T-helper 1 cell (primary cell): ENCODE measurements at places on chromosomes 4 and X.

- no peak for DNase-seq
These were observed 52.7 kb upstream of the BCOR start for GRCh38 chrX:40150503-40150902.

- no peak for DNase-seq
These were observed 417.1 kb upstream of the MAGEB16 start for GRCh38 chrX:35380808-35381700.

DNA sequence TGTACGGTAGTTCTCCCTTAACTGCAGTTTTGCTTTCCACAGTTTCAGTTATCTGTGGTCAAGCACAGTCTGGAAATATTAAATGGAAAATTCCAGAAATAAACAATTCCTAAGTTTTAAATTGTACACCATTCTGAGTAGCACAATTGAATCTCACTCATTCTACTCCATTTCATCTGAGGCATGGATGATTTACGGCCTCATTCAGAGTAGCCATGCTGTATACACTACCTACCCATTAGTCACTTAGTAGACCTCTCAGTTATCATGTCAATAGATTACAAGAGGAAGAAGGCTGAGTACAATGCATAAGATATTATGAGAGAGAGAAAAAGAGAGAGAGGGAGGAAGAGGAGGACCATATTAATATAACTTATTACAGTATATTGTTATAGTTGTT, 77.5 kb downstream of the ENOX2 start:
- no peak for DNase-seq

DNA sequence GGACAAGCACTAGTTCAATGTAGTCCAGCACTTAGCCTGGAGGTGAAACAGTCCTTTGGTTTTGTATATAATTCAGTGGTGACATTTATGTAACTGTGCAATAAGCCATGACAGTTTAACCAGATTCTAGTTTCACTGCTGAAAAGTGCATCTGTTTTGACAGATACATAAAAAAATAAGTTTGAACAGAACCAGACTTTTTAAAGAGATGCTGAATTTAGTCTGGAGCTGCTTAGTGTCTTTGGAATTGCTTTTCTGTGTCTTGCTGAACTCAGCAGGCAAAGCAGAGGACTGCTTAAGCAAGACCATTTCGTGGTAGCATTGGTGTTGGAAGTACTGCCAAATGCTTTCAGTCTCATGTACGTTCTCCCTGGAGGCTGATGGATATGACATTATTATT, 393.5 kb downstream of the MAPK10 start:
- no peak for DNase-seq

DNA sequence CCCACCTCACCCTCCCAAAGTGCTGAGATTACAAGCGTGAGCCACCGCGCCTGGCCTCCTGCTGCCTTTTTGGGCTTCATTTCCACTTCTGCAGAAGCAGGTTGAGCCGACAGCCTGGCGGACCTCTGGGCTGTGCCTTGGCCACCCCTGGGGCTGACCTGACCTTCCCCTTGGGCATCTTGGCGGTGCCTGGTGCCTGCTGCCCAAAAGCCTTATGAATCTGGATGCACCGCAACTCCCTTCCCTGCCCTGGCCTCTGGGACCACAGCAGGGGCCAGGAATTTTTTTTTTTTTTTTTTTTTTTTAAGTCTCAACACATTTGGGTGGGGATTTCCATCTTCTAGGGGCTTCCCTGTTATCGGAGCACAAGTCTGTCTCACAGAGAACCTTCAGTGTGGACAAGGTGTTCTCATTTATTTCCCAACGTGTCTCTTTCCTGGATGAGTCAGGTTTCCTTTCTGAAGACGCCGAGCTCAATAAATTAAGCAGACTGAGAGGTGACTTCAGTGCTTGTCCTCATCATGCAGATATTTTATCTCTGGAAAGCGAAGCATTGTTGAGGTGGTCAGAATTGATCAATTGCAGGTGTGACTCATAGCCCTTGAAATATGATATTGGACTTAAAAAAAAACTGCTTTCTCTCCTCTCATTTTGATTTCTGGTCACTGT, 79.7 kb downstream of the SHROOM2 start:
- no peak for DNase-seq

DNA sequence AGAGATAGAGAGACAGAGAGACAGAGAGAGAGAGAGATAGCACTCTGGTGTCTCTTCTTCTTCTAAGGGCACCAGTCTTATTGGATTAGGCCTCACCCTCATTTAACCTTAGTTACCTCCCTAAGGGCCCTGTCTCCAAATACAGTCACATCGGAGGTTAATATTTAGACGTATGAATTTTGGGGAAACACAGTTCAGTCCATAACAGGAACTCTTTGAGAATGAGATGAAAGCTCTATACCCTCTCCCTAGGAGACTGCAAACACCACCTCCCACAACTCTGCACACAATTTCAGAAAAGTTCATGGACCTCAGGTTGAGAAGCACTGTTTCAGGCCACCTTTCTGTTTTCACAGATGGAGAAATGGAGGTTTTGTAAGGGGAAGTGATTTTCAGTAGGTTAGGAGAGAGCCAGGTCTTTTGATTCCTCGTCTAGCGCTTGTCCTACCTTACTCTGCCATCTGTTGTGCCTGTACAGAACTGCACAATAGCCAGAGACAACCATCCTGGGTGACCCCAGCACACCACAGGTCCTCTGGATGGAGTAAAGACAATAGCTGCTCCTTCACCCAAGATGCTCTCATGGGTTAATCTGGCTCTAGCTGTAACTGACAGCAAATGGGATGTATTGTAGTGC, 16.9 kb upstream of the LOC101059915 start:
- peak; percentile 21 for DNase-seq

DNA sequence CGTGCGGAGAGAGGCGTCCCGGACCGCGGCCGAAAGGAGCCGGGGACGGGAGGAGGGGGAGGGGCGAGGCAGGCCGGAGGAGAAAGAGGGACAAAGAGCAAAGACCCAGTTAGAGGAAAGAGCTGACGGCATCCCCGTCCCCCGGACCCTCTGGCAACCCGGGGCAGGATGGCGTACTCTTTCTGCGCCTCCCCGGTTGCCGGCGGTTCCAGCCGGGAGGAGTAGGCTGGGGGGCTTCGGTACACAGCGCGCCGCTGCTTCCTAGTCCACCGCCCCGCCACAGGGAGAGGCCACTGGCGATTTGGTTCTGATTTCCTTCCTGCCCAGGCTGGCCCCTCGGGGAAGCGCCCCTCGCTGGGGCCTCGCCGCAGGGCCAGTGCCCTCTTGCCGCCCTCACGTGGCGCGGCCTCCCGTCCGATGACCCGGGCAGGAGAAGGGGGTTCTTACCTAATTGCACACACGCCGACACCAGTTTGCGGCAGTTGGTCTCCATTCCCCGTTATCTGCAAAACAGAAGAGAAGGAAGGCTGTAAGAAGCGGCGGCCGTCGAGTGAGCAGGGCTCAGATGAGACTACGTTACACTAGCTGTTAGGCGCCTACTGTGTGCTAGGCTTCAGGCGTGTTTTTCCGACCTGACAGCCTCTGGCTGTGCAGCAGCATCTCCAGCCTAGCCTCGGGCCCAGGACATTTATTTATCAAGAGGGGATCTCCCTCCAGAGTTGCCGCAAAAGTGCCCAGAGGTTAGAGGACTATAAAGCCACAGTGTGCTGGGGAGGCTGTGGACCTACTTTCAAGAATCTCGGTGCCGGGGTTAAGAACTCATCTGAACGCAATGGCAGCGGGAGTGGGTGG, 9.9 kb upstream of the PITX2 start:
- DNase-seq, result no peak

GRCh38 chrX:119398974-119399771, at the start of gene SLC25A43:
SLC25A43 (plus strand) TSS chrX:119399336; CDS start chrX:119399404, 68 bp downstream.
- peak; percentile 18 for DNase-seq

DNA sequence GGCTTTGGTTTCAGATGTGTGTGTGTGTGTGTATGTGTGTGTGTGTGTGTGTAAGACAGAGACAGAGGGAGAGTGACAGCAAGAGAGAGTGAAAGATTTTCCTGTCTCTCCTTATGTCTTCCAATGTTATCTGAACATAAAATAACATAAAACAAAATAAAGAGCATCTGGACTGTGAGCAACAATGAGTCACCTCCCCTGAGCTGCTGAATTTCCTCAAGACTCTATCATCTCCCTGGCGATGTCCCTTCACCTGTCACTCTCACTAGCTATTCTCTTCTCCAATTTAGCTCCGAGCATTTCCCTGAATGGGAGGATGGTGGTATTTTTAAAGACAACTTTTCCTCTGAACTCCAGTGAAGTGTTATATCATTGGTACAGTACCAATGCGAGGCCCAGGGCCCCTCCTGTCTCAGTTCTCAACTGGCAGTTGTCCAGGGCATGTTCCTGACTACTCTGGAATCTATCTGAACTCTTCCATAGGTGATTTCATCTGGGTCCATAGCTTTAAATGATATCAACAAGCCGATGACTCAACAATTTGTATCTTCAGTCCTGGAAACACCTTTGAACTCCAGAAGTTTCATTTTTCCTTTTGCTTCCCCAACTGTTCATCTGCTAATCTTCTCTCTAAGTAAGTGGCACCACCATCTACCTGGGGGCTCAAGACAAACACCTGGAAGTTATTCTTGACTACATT, 195.0 kb upstream of the CLNK start:
- DNase-seq, result no peak

- DNase-seq, result no peak
These were observed 38.2 kb downstream of the STARD8 start for GRCh38 chrX:68685685-68686084.

- DNase-seq, result no peak
These were observed 215.0 kb downstream of the IL15 start for GRCh38 chr4:141851246-141851891.

DNA sequence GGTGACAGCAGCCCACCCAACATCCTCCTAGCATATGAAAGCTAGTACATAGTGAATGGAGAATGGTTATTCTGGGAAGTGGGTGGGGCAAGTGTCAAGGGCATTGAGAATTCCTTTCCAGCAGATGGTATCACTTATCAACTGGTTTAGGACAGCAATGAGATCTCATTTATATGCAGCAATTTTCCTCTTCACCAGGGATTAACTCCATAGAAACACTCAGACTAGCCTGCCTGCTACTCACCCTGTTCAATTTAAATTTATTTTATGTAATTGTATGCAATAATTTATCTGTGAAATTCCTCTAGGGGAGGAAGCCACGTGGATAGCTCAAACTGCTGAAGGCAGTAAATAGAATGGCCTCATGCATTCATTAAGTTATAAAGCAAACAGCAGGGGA, 101.6 kb upstream of the MID1IP1 start:
- DNase-seq, result no peak

- DNase-seq, result no peak
These were observed 1.7 kb downstream of the CD38 start for GRCh38 chr4:15779809-15780208.

- no peak for DNase-seq
These were observed 3.1 kb downstream of the NAA10 start for GRCh38 chrX:153931748-153932147.

DNA sequence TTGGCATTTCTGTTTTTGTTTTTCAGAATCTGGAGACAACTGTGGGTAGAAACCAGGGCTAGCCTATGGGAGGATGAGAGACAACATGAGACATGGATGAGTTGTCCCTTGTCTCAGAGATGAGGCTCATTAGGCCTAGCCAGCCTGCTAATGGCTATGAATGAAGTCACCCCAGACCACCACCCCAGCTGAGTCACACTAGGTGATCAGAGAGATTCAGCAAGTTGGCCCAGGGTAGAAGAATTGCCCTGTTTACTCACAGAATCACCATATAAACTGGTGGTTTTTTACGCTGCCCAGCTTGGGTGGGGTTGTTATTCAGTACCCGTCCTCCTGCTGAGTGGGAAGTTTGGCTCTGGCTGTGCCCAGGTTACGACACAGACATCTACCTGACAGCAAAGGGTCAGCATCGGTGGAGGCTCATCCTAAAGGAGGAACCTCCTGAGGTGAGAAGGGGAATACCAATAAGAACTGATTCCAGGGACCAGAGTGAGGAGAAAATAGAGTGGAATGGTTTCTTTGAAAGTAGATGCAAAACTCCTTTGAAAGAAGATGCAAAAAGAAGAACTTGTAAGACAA, 17.2 kb upstream of the ARSJ start:
- DNase-seq, result no peak

GRCh38 chrX:49844611-49845010, 15.5 kb downstream of the PAGE4 start:
- no peak for DNase-seq

- no peak for DNase-seq
These were observed 55.5 kb upstream of the NYX start for GRCh38 chrX:41391606-41392005.

DNA sequence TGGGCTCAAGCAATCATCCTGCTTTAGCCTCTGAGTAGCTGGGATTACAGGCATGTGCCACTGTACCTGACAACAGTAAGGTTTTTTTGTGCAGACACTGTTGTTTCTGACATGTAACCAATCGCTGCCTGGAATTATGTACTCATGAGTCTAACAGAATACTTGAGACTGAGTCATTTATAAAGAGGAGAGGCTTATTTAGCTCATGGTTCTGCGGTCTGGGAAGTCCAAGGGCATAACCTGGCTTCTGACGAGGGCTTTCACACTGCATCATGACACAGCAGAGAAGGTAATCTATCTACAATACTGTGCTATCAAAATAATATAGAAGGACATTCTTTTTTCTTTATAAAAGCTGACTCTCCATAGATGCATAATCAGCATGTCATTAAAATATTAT, 115.5 kb upstream of the STOX2 start:
- DNase-seq, result no peak

GRCh38 chr4:90442619-90443018, 315.4 kb downstream of the CCSER1 start:
- no peak for DNase-seq

DNA sequence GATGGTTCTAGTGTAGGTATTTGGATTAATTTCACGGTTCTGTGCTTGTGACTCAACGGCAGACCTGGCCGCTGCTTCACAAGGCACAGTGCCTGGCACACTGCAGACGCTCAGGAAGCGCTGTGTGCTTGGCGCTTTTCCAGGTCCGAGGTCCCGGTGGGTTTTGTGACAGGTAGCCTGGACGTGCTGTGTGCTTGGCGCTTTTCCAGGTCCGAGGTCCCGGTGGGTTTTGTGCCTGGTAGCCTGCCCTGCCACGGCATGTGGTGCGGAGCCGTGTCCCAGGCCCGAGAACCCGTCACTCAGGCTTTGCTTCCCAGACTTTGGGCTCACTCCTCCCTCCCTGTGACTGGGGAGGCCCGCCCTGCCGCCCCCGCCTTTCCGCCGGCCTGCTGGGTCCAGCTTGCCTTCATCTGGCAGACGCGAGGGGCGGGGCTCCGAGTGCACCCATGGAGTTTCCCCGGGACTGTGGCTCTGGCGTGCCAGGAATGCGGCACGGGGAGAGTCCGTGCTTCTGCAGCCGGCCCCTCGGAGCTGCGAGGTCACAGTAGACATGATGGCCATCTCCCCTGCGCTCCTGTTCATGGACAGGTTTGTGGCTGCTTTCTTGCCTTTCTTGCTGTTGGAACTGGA, 44.2 kb downstream of the TBC1D14 start:
- no peak for DNase-seq

DNA sequence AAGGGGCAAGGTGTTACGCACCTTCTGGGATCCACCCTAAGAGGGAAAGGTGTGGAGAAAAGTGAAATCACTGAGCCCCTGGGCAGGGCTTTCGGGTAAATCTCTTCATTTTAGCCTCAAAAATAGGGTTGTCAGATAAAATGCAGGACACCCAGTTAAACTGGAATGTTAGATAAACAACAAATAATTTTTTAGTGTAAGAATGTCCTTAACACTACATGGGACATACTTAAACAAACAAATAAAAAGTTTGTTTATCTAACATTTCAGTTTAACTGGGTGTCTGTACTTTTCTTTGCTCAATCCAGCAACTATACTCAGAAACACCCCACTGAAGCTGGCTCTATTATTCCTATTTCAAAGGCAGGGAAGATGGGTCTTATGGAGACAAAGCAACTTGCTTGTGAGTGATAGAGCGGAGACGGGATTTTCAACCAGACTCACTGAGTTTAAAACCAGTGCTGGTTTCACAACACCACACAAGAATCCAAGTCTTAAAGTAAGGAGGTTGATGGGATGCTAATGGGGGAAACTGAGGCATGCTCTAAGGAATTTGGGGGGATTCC, 144.8 kb upstream of the RBPJ start:
- DNase-seq, result no peak
